ENCODE measurements at places on chromosomes 2 and 18.

DNA sequence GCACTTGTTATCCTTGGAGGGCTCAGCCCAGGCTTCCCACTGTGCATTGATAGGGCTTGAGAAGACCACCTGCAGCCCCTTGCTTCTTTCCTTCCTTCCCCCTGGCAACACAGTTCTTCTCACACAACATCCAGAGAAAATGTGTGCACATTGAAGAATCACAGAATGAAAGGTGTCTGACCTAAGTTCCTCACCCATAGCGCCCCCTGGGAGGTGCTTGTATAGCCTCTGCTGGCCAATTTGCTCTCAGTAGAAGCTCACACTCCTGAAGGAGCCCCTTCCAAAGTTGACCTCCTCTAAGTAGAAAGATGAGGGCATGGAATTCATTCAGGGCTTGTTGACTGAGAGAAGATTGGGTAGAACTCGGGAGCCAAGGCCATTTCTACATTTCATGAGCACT, 758.4 kb upstream of the KLHL29 start:
- DNase-seq = no peak

DNA sequence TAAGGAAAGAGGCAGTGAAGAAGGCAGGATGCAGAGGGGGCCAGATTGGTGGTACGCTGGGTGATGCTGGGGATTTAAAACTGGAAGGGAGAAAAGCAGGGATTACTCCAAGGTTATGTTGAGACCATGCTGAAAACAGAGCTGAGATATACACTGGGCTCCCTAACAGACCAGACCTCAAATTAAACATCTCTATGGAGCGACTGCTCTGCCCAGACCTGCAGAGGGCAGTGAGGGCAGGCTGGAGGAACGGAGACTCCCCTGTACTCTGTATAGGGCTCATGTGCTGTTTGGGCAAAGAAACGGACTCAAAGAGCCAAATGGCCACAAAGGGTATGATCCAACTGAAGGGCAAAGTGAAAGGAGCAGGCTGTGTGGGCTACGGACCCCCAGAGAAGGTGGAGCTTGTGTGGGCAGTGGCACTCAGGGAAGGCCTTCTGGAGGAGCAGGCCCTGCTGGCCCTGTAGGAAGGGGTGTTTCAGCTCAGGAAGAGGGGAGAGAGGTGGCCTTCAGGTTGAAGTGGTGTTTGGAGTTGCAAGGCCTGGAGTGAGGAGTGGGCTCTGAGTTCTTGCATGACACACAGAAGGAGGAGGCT, 4.8 kb upstream of the CELF4 start:
- DNase-seq = no peak

- DNase-seq = no peak
Measured at GRCh38 chr2:59684116-59684770, 869.2 kb downstream of the BCL11A start.

- peak; percentile 76 for DNase-seq
Measured at GRCh38 chr2:197191177-197191939, 119.2 kb downstream of the ANKRD44 start.

DNA sequence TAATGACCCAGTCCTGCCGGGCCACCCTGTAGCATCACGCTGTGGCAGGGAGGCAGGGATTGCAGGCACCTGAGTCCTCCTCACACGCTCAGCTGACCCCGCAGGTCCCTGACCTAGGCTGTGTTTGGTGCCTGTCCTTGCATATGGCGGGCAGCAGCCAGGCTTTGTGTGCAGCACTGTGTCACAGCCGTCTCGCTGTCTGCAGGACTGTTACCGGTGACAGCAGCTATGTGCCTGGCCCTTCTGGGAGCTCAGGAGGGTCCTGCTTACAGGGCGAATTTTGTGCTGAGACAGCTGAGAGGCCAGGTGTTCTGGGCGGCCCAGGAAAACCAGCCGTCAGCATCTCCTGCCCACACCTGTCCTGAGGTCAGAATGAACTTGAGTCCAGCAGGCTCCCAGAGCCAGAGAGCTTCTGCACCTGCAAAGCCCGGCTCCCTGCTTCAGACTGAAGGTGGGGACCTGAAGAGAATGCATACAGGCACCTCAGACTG, 10.4 kb upstream of the ARID5A start:
- DNase-seq = no peak

Data from stomach (tissue), 19 donors.